ENCODE measurements at places on chromosomes 16 and 17. TPM values are rescaled to one million over a fixed set of nuclear protein-coding genes. Genes with fewer than 3 reads are reported as not detected.

DNA sequence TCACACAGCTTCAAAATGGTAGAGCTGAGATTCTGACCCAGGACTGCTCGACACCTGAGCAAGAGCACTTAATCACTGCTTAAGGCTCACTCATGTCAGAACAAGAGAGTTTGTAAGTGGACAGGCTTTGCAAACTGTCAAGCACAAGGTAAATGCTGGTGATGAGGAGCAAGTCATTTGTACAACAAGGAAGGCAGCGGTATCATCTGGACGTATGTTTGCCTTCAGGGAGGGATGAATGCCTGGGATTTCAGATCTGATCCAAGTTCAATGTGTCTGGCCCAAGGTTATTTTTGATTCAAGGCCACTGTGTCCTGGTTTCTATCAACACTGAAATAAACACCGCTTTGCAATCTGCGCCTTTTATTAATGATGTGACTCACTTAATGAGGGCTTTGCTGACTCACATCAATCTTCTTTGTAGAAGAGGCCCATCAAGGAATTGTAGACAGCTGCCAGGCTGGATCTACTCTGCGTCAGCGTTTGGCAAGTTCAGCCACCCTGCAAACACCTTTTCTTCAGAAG lies 174.4 kb upstream of the HS3ST3A1 start:
- no peak for DNase-seq

- no peak for DNase-seq
These were observed 1407.0 kb downstream of the CDH11 start for GRCh38 chr16:63714876-63715275.

DNA sequence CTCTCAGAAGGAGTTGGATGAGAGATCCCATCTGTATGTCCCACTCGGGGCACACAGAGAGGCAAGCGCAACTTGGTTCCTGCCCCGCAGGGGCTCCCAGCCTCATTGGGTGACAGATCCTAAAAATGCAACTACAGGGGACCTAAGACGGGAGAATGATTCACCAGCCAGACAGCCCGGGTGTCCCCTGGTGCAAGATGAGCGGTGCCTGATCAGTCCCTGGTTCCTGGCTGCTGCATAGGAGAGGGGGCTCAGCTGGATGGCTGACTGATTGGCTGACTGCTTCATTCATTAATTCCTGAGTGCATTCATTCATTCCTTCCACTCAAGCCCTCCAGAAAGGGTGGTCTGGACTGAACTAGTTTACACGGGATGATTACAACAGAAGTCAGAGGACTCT lies 22.0 kb downstream of the WNT3 start:
- no peak for DNase-seq

- no peak for DNase-seq
These were observed 116.5 kb downstream of the CLEC16A start for GRCh38 chr16:11060842-11061241.

DNA sequence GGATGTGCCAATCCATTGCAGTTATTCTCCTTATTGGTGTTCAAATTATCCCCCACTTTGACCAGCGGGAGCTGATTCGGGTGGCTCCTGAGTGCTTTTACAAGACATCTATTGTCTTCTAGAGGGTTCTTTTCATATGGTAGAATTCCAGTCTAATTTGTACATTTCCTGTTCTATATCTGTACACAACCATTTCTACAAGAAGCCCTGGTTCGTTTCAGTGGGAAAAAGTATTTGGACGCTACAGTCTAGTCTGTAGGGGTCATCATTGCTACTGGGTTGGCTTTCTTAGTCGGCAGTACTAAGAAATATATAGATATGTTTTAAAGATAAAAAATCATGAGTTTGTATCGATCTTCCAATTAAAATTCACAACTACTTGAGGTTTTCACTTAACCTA lies 262.6 kb downstream of the MAP2K6 start:
- DNase-seq, result no peak

GRCh38 chr17:18176176-18176575 lies 7.5 kb upstream of the ALKBH5 start:
- DNase-seq, result no peak

SECTM1 gene
- 1.4 TPM for total RNA-seq

DNA sequence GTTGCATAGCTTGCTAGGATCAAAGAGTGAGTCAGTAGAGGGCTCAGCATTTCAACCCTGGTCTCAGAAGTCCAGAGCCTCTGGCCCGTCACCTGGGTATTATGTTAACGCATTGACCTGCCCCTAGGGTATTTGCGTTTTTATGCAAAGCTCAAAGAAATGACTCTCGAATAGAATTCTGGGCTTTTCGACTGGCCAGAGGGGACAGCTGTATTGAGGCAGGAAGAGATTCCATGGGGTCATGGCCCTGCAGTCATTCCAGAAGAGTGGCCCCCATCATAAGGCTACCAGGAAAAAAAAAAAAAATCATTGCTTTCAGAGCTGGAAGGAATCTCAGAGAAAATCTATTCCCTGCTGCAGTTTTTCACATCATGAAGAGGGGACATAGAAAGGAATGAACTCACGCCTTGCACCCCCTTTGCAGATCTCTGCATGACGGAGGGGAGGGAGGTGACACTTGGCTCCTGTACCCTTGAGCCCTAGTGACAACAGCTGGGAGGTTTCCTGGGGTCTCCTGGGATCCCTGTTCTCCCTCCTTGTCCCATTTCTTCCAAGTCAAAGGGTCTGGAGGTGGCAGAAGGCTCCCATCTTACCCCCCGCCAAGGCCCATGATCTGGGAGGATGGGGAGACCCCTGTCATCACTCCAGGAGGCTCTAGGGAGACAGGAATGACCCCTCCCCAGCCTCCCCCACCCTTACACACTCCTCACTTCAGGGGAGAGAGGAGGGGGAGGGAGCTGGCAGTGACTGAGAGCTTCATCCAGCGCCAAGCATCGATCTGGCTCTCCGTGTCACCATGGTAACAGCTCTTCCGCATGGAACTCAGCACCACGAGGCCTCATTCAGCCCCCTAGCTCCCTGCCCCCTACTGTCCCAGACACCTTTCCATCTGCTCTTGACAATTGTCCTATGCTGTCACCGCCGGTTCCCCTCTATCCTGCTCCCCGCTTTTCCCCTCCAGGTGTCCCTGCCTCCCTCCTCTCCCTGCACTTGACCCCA lies 35.8 kb downstream of the GP2 start:
- DNase-seq, result no peak

PIRT gene
- not detected for total RNA-seq

CCDC78 gene
- total RNA-seq, result 1.4 TPM

DNA sequence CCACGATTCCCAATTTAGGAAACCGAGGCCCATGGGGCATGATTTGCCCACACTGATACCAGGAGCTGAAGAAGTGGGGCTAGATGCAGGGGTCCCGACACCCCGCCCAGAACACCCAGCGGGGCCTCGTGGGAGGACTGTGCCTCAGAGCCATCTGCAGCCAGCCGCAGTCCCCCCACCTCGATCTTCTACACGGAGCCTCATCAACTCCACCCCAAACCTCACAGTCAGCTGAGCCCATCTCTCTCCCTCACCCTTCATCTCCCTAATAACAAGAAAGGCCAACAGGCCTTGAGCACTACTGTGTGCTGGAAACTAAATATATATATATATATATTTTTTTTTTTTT lies 4.2 kb downstream of the ITGAE start:
- DNase-seq, result no peak

CCL1 gene
- total RNA-seq, result not detected

KRT27 gene
- total RNA-seq, result not detected

- DNase-seq, result no peak
These were observed 146.3 kb upstream of the AXIN2 start for GRCh38 chr17:65707780-65708179.

WNK4 gene
- total RNA-seq, result 0.37 TPM

- peak; percentile 25 for DNase-seq
These were observed 256.6 kb downstream of the CPPED1 start for GRCh38 chr16:12546918-12547607.

GRCh38 chr16:8704098-8704497 lies 29.7 kb downstream of the ABAT start:
- no peak for DNase-seq

CCL3 gene
- not detected for total RNA-seq

CCL7 gene
- not detected for total RNA-seq

ZNF597 gene
- 2.4 TPM for total RNA-seq

DNA sequence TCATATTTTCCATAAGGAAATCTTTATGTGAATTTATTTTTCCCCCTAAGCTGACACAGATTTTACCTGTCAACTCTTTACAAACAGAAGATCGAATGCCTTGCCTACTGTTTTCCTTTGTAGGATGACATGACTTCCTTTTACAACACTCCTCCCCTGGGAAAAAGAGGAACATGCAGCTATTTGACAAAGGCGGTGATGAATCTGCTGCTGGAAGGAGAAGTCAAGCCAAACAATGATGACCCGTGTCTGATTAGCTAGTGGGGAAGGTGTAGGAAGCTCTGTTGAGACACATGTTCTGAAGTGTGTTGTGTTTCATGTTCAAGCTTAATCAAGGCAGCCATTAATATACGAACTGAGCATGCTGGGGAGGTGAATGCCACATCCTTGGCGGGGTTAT lies 238.0 kb downstream of the PHKB start:
- DNase-seq, result no peak

DNA sequence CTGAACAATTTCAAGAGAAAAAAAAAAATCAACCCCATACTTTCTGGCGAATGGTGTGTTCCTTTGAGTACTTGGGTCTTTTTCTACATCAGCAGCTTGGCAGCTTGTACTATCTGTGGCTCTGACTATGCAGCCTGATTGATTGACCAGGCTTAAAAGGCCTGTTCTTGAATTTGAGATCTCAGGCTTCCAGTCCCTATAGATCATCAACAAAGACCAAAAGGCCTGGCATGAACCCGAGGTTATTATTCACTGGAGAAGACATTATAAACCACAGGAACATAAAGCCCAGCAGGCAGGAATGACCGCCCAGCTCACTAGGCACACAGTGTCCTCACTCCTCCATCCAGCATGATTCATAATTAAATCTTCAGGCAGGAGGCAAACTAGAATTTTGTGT lies 32.1 kb upstream of the CDH3 start:
- no peak for DNase-seq

- peak; percentile 46 for DNase-seq
These were observed 270.7 kb downstream of the NTN1 start for GRCh38 chr17:9291912-9292560.

GPATCH8 gene
- total RNA-seq, result 33.8 TPM

GRCh38 chr16:19502395-19503131 lies 19.3 kb downstream of the GDE1 start:
- DNase-seq, result peak; percentile 82

GRCh38 chr17:74454197-74455024 lies 12.0 kb upstream of the CD300A start:
- peak; percentile 94 for DNase-seq

SHCBP1 gene
- 46.5 TPM for total RNA-seq

CCDC92B gene
- total RNA-seq, result not detected

- DNase-seq, result peak; percentile 86
These were observed 2.7 kb downstream of the NUFIP2 start for GRCh38 chr17:29291163-29291752.

DNA sequence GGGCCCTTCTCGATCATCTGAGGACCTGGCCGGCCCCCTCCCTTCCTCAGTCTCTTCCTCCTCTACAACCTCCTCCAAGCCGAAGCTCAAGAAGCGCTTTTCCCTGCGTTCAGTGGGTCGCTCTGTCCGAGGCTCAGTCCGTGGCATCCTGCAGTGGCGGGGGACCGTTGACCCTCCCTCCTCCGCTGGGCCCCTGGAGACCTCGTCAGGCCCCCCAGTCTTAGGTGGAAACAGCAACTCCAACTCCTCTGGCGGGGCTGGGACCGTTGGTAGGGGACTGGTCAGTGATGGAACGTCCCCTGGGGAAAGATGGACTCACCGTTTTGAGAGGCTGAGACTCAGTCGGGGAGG lies 2.8 kb downstream of the SH2B1 start:
- no peak for DNase-seq

- no peak for DNase-seq
These were observed at the start of gene ZNF385C for GRCh38 chr17:42097691-42098631. TSS of gene ZNF385C (minus strand) at chr17:42098473. CDS start at chr17:42063056, 35,417 bp downstream.

GOSR1 gene
- 61.2 TPM for total RNA-seq

FOXJ1 gene
- total RNA-seq, result 0.20 TPM

GRCh38 chr16:9778849-9779248 lies 403.4 kb downstream of the GRIN2A start:
- no peak for DNase-seq

GRCh38 chr17:4247361-4247970 lies 16.3 kb downstream of the ANKFY1 start:
- DNase-seq, result peak; percentile 71

DNA sequence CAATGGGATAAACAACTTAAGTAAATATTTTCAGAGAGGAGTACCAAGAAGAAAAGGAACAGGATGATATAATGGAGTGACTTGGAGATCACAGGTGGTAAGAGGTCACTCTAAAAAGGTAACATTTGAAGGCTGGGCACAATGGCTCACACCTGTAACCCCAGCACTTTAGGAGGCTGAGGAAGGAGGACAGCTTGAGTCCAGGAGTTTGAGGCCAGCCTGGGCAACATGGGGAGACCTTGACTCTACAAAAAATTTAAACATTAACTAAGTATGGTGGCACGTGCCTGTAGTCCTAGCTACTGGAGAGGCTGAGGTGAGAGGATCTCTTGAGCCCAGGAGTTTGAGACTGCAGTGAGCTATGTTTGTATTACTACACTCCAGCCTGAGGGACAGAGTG lies 3.4 kb upstream of the TMEM11 start:
- no peak for DNase-seq

B4GALNT2 gene
- not detected for total RNA-seq

CDYL2 gene
- total RNA-seq, result 0.64 TPM

DNA sequence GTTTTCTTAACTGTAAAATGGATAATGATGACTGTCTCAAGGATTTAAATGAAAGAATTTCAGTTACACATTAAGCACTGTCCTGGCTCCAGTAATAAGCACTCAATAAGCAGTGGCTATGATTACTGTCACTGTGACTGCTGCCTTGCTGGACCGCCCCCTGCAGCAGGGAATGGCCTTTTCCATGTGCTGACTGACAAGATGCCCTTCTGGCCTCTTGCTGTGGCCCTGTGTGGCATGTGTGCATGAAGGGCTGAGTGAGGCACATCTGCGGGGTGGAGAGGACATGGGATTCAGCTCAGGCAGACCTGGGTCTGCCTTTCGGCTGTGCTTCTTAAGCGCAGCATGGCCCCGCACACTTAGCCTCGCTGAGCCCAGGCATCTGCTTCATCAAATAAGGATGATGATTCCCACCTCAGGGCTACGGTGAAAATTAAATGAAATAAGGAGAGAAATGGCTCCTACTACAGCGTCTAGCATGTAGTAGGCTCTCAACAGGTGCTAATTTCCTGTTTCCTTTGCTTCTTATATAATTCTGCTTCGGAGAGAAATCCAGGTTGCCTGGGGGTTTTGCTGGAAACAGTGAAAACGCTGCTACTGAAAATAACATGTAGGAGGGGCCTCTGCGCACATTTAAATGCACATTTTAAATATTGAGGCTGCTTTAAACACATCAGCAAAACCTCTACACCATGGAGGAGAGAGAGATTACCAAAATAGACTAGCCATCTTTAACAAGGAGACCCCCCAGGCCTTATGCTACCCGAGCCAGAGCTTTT lies 183.9 kb downstream of the PARN start:
- no peak for DNase-seq

MFAP4 gene
- 60.9 TPM for total RNA-seq

DNA sequence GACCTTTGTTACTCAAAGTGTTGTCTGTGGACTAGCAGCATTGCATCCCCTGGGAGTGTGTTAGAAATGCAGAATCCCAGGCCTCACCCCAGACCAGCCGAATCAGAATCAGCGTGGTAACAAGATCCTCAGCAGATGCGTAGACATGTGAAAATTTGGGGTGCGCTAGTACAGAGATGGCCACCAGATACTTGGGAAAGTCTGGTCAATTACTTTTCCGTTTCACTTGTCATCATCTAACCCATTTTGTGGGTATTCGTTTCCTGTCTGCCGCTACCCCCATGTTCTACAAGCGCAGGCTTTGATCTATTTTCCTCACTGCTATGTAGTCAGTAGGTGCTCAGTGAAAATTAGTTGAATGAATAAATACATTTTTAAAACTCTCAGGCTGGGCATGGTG lies 33.1 kb upstream of the HERPUD1 start:
- no peak for DNase-seq
